ENCODE measurements at places on chromosomes 7 and 10.

DNA sequence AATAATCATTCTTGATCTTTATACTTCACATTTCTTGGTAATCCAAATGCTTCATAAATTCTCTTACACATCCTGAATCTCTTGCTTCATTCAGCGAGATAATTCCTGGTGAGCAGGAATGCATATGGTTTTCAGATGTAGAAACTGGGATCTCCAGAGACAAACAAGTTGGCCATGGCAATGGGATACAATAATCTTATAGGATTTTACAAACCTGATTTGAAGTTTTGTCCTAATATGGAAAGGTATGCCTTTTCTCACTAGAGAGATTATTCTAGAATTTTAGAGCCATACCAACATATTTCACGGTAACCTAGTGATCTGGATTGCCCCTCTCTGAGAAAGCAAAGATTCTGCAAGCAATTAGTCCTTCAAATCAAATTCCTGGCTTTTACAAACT lies 13.1 kb upstream of the TRDMT1 start:
- no peak for DNase-seq

- DNase-seq, result no peak
Observed at GRCh38 chr10:102341038-102341688, 54.3 kb upstream of the NFKB2 start.

DNA sequence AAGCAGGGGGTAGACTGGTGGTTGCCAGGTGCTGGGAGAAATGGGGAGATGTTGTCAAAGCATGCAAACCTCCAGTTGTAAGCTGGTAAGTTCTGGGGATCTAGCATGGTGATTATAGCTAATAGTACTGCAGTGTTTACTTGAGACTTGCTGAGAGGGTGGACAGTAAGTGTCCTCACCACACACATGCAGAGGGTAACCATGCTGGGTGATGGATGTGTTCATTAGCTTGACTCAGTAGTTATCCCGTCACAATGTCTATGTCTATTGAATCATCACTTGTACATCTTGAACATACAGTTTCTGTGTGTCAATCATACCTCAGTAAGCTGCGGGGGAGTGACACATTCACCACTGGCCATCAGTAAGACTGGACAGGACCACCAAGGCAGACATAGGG lies 42.1 kb downstream of the GSDME start:
- no peak for DNase-seq

DNA sequence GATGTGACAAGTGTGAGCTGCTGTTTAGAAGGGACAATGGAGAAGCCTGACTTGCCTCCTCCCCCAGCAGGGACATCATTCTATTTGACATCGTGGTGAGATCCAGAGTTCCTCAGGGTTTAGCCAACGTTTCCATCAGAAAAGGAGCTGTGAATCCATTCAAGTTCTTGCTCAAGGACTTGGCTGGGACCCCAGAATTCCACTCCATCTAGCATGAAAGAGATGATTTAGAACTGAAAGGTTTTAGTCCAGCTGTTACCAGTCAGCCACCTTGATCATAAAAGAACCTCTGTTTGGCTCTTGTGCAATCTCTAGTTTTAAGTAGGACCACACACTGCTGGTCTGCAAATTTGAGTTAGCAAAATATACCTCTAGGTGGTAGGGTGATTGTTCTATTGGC lies 337.6 kb downstream of the FRMD4A start:
- no peak for DNase-seq

GRCh38 chr10:86655173-86655540 lies 810 bp downstream of the OPN4 start:
- DNase-seq, result no peak

DNA sequence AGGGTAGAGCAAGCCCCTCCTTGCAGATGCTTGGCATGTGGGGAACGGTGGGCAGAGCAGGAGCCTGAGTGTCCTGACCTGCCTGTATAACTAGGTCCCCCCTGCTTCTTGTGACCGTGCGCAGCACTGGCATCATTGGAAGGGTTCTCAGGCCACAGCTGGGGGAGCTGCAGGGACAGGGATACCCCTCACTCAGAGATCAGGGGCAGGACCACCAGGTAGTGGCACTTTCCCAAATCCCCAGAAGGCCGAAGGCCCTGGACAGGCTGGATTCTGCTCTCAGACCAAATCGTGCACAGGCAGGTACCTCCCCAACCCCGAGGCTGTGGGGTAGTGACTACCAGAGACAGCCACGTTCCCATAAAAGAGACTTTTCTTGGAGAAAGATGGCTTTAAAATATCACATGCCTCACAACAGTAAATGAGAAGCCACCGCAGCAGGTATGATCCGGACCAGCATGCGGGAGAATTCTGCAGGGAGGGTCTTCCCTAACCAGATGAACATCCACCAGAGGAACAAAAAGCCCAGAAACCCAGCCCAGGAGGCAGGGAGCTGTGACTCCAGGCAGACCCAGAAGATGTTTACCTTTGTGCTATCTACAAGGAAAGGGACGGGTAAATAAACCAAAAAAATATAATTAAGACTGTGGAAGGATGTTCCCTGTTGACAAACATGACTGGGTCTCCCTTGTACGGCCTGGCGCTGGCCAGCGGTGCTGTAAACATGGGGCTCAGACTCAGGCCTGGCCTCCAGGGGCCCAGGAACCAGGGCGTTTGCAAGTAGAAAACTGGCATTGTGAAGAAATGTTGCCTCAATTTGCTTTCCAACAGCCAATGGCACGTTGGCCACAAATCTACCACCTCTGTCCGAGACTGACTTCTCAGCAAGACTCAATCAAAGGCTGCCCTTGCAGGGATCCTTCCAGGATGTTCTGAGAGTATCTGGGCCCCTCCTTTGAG lies 180.0 kb downstream of the TNS3 start:
- DNase-seq, result no peak

Data from stimulated activated CD4-positive, alpha-beta T cell treated with anti-CD3 and anti-CD28 coated beads, Interleukin-12 subunit alpha, Interleukin-12 subunit beta, amount 100 ng/mL, for 48 hours (primary cell).